Neural crest cell (in vitro differentiated cells): ENCODE measurements at places on chromosomes 4 and X. TPM values are rescaled to one million over a fixed set of nuclear protein-coding genes. Genes with fewer than 3 reads are reported as not detected.

TCP11X2 gene
- total RNA-seq, result not detected in 2 replicates

SPON2 gene
- 2.3 and 4.1 TPM in 2 replicates for total RNA-seq

TRPC5OS gene
- not detected in 2 replicates for total RNA-seq

- no peak for DNase-seq
- H3K4me3 ChIP-seq, result no peak overlapping the region
- H3K4me1 ChIP-seq, result no peaks in the 10 kb centered on the region
- H3K27me3 ChIP-seq, result no peaks in the 10 kb centered on the region
- H3K36me3 ChIP-seq, result no peaks in the 10 kb centered on the region
Observed at GRCh38 chr4:74062953-74063352, 24.5 kb upstream of the CXCL3 start.

SULT1B1 gene
- not detected in 2 replicates for total RNA-seq

GRCh38 chr4:38189445-38189844, 229.2 kb downstream of the PTTG2 start:
- H3K36me3 ChIP-seq, result peaks cover 9% of the 10 kb centered on the region
- H3K27ac ChIP-seq, result no peak overlapping the region
- H3K27me3 ChIP-seq, result no peaks in the 10 kb centered on the region
- no peak overlapping the region for H3K4me3 ChIP-seq
- H3K4me1 ChIP-seq, result peaks cover 56% of the 10 kb centered on the region

GRCh38 chrX:13721819-13722519, 12.5 kb downstream of the TRAPPC2 start:
- H3K4me3 ChIP-seq, result no peak overlapping the region
- H3K27ac ChIP-seq, result no peak overlapping the region
- H3K27me3 ChIP-seq, result no peaks in the 10 kb centered on the region
- peaks cover 18% of the 10 kb centered on the region for H3K4me1 ChIP-seq
- H3K36me3 ChIP-seq, result peaks cover 29% of the 10 kb centered on the region

GRCh38 chr4:52202931-52203330, 151.8 kb downstream of the SPATA18 start:
- no peak overlapping the region for H3K27ac ChIP-seq
- peaks cover 10% of the 10 kb centered on the region for H3K4me1 ChIP-seq
- DNase-seq, result no peak
- no peak overlapping the region for H3K4me3 ChIP-seq

DNA sequence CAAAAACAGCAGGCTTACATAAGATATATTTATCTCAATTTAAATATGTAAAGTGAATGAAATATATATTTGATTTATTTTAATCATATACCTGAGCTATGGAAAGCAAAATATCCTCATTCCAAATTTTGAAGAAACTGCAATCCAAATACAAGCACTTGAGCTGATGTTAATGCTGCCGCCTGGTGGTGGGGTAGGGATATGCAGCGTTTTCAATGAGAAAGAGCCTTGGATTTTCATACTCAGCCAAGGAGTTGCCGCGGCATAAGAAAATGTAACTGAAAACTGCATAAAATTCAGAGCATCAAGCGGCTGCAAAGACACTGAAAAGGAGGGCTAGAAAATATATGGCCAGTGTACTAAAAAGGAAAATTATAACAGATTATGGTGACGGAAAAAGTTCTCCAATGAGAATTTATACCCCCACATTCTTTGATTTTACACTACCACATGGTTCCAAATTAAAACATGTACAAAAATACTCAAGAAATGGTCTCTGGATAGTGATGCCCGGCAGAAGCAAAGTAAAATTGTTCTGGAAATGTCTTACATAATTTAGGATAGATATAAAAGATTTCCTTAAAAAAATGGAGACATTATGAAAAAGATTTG, 660.3 kb upstream of the PITX2 start:
- no peak overlapping the region for H3K27ac ChIP-seq
- H3K36me3 ChIP-seq, result no peaks in the 10 kb centered on the region
- H3K27me3 ChIP-seq, result peaks cover 49% of the 10 kb centered on the region
- no peaks in the 10 kb centered on the region for H3K4me1 ChIP-seq
- no peak overlapping the region for H3K4me3 ChIP-seq

NPY1R gene
- 0.41 and 0.49 TPM in 2 replicates for total RNA-seq

GRCh38 chr4:46506876-46507275, 116.9 kb upstream of the GABRA2 start:
- no peaks in the 10 kb centered on the region for H3K27me3 ChIP-seq
- no peaks in the 10 kb centered on the region for H3K36me3 ChIP-seq
- H3K27ac ChIP-seq, result no peak overlapping the region
- no peak for DNase-seq
- no peak overlapping the region for H3K4me3 ChIP-seq

JADE1 gene
- 37.3 and 39.6 TPM in 2 replicates for total RNA-seq

DNA sequence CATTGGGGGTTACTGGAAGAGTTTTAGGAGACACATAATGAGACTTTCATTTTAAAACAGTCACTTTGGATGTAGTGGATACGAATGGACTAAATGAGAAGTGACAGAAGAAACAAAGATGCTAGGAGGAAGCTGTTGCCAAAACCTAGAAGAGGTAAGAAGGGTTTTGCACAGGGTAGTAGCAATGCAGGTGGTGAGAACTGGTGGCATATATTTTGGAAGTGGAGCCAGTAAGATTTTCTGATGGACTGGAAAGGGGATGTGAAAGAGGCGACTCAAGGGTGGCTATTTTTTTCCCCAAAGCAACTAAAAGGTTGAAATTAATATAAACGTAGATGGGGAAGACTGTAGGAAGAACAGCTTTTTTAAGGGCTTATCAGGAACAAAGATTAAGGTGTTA, 462.0 kb downstream of the IL15 start:
- H3K27me3 ChIP-seq, result no peaks in the 10 kb centered on the region
- H3K36me3 ChIP-seq, result no peaks in the 10 kb centered on the region
- H3K27ac ChIP-seq, result no peak overlapping the region
- DNase-seq, result no peak

DNA sequence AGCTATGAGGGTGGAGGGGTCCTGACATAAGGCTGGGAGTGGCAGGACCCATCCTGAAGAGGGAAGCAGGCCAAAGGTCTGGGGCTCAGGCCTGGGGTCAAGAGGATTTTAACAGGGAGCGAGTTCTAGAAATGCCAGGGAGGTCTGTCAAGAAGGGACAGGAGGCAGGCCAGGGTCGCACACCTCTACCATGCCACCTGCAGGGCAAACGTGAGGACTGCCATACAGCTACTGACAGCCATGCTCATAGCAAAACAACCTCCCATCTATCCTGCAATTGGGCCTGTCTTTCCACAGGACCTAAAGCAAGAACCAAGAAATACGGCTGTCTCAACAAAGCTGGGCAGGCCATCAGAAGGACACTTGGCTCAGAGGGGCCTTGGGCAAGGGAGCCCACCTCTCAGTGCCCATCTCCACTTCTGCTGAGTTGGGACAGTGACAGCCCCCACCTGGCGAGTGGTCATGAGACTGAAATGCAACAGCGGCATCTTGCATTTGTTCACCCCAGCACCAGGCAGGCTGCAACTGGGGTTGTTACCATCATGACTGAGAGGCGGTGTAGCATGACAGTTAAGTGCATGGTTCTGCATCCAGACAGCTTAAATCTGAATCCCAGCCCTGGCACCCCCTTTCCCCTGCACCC, 92.7 kb downstream of the WFS1 start:
- no peak overlapping the region for H3K4me3 ChIP-seq
- DNase-seq, result no peak
- no peaks in the 10 kb centered on the region for H3K36me3 ChIP-seq
- no peaks in the 10 kb centered on the region for H3K4me1 ChIP-seq
- H3K27ac ChIP-seq, result no peak overlapping the region
- peaks cover 53% of the 10 kb centered on the region for H3K27me3 ChIP-seq

- H3K36me3 ChIP-seq, result peaks cover 3% of the 10 kb centered on the region
- peak; percentile 48 for DNase-seq
- H3K4me1 ChIP-seq, result peaks cover 20% of the 10 kb centered on the region
Observed at GRCh38 chr4:180828455-180829018, 1414.7 kb upstream of the TENM3 start.

PNMA5 gene
- total RNA-seq, result not detected in 2 replicates

GRCh38 chr4:44996276-44996845, 270.0 kb upstream of the GNPDA2 start:
- peaks cover 2% of the 10 kb centered on the region for H3K27me3 ChIP-seq
- no peak for DNase-seq
- H3K4me1 ChIP-seq, result no peaks in the 10 kb centered on the region
- H3K27ac ChIP-seq, result no peak overlapping the region

TBX22 gene
- total RNA-seq, result 0.26 TPM in 1 of 2 replicates, not detected in the other

DNA sequence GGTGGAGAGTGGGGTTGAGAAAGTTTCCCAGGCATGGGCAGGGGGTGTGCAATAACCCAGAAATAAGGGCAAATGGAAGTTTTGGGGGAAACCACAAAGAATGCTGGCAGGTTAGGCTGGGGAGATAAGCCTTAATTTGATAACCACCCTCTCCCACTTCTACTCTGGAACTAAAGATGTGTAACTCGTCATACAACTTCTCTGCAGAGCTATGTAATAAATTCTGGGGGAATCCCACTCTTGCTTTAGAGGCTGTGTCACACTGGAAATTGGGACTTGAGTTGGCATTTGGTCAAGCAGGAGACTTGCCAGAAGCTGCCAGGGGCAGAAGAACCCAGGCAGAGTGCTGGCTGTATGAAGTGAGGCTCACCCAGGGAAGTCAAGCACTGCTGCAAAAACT, 170.9 kb upstream of the CPEB2 start:
- no peaks in the 10 kb centered on the region for H3K27me3 ChIP-seq
- no peak overlapping the region for H3K27ac ChIP-seq
- no peak overlapping the region for H3K4me3 ChIP-seq

DNA sequence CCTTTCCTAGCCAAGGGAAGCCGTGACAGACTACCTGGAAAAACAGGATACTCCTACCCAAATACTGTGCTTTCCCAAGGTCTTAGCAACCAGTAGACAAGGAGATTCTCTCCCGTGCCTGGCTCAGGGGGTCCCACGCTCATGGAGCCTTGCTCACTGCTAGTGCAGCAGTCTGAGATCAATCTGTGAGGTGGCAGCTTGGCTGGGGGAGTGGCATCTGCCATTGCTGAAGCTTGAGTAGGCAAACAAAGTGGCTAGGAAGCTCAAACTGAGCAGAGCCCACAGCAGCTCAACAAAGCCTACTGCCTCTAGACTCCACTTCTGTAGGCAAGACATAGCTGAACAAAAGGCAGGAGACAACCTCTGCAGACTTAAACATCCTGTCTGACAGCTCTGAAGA, 177.1 kb downstream of the PARM1 start:
- H3K27ac ChIP-seq, result no peak overlapping the region
- no peak overlapping the region for H3K4me3 ChIP-seq
- no peaks in the 10 kb centered on the region for H3K27me3 ChIP-seq

DNA sequence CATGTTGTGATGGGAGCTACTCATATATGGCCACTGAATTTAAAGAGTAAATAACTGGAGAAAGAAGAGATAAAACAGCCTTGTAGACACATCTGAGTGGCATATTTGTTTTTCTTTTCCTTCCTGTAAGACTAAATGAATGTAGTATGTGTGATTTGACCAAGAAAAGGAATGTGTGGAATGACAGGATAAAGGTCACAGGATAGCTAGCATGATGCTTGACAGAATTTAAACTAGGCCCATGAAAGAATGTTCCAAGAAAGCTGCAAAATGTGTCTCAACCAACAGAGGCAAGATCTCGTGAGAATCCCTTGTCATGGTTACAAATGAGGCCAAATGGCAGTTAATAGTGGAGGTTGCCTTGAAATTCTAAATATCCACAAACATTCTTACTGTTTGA, 137.0 kb downstream of the KCNIP4 start:
- no peaks in the 10 kb centered on the region for H3K27me3 ChIP-seq
- H3K36me3 ChIP-seq, result no peaks in the 10 kb centered on the region
- H3K4me1 ChIP-seq, result no peaks in the 10 kb centered on the region
- H3K4me3 ChIP-seq, result no peak overlapping the region

DNA sequence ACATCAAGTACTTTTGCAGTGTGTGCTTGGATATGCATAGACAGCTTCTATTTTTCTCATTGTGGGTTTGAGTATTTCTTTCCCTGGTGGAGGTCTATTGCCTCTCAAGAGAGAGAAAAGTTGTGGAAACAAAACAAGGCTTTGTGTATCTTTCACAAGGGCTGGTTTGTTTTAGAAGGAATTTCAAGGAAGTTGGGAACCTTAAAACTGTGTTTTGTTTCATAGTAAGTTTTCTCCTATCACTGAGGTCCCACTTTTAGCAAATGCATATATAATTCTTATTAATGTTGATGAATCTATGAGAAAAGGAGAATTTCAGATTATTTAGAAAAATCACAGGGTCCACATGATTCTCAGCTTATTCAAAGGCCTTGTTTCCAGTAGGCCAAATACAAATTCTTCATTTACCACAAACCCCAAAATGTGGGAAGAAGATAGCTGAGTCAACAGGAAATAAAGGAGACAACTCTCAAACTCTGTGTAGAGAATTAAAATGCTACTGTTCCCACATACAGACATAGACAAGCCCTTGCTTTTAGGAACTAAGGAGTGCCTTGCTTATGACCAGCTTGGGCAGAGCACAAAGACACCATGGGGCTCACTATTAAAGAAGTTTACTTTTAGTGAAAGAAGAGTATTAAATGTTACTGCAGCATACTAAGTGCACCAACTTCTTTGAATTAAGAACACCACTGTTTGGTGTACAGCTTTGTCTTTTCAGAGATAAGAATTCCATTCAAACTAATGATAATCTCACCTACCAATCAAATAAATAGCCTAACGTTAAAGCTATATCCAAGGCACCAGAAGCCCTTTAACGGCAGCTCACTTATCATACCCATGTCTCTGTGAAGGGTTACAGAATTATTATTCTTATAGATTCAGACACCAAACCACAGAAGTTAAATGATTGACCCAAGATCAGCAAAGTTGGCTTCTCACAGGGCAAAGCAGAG, 177.4 kb upstream of the LEF1 start:
- peaks cover 56% of the 10 kb centered on the region for H3K4me1 ChIP-seq
- no peak for DNase-seq
- H3K27ac ChIP-seq, result peak overlapping the region; percentile 78
- H3K4me3 ChIP-seq, result no peak overlapping the region
- H3K27me3 ChIP-seq, result no peaks in the 10 kb centered on the region
- no peaks in the 10 kb centered on the region for H3K36me3 ChIP-seq

EPGN gene
- total RNA-seq, result 0.63 TPM in 1 of 2 replicates, not detected in the other

DNA sequence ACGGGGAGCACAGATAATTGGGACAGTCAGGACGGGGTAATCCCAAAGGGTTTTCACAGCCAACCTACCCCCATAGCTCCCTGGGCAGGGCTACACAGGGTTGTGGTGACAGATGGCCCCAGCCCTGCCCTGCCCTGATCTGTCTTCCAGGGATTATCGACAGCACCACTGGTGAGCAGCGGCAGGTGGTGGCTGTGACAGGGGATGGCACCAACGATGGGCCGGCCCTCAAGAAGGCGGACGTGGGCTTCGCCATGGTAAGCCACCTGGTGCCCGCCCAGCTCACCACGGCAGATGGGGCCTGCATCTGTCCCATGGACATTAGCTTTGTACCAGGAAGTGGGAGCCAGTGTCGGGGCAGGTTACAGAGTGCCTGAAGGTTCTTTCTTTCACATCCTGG, 39.3 kb downstream of the ATP2B3 start:
- H3K36me3 ChIP-seq, result no peaks in the 10 kb centered on the region
- DNase-seq, result no peak
- H3K4me3 ChIP-seq, result no peak overlapping the region
- H3K27ac ChIP-seq, result no peak overlapping the region
- no peaks in the 10 kb centered on the region for H3K4me1 ChIP-seq
